ENCODE measurements at places on chromosomes 4 and X.

DNA sequence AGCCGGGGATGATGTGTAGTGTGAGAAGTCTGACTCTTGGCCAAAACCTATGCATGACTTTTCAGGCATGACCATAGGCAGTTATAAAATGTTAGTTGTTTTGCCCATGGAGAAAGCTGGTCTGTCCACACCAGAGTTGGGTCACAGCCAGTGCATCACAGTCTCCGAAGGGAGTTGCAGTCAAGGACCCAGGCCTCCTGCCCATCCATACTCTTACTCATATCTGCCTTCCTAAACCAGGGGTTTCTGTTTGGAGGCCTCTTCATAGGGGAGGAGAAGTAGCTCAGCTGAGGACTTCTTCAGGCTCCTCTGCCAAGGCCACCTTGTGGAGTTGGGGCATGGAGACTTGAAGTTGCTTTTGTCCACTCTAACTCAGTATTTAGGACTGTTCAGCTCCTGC lies 1008.3 kb downstream of the PCDH18 start:
- DNase-seq: no peak

GRCh38 chr4:80811406-80811805 lies 219.1 kb upstream of the BMP3 start:
- no peak for DNase-seq

- DNase-seq: no peak
Observed at GRCh38 chr4:1961038-1961437, 47.7 kb downstream of the NELFA start.

DNA sequence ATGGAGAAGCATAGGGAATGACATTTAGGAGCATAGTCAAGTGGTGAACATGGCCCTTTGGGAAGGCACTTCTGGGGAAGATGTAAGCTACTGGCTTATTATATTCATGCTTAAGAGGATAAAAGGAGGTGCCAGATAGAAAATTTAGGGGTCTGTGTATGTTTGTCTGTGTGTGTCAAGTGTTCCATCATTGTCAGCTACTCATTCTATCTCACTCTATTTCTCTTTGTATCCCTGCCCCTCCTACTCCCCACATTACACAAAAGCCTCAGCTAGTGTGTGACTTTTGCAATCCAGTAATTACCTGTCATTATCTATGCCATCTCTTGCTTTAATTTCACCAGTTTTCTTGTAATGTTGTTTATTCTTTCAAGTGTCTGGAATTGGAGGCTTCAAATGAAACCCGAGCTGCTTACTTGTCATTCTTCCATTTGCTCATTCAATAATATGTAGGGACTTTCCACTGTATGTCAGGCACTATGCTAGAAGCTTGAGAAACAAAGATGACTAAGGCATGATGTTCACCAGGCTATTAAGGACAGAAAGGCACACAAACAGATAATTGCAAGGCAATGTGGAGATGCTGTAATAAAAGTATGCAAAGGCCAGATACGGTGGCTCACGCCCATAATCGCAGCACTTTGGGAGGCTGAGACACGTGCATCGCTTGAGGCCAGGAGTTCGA lies 229.8 kb upstream of the TEX13C start:
- peak; percentile 34 for DNase-seq

GRCh38 chrX:69551421-69552009 lies 47.4 kb downstream of the NALF2 start:
- DNase-seq: no peak

DNA sequence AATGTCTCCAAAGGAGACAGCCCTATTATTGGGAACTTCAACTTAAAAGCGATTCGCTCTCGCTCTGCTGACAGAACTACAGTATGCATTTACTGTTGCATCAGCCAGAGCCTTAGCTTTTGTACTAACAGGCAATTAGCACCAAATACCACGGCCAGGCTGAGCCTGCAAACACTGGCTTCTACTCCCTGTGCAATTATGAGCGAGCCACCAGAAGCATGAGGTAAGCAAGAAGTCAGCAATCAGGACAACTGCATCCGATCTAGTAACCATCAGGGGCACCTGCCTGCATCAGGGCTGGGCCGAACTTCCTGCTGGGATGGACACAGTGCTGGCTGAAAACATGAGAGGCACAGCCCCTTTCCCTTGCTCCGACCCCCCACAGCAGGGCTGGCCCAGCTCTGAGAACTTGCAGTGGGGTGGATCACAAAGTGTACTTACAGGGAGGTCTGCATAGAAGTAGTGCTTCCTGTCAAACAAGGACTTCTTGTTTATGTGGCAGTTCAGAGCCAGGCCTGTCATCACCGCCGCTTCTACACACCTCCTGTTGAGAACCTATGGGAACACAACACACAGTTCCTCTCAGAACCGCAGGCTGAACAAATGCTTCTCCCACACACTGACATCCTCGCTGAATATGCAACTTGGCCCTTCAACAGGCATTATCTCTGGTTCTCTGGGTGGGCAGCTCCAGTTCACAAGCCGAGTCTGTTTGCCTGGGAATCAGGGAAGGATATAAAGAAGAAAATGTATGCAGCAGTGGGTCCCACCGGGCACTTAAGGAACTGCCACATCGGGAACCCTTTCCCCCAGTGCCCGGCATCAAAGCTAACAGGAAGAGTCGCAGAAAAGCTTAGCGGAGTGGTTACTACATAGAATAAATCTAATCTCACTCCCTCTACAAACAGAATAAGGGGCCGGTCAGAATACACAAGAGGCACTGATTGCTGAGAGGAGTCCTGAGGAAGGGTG lies 41.5 kb downstream of the GATB start:
- DNase-seq: no peak

- no peak for DNase-seq
Observed at GRCh38 chrX:139078761-139079280, 367.3 kb upstream of the FGF13 start.
